Stimulated activated CD4-positive, alpha-beta T cell treated with anti-CD3 and anti-CD28 coated beads, Interleukin-15, amount 100 ng/mL, for 1 hour (primary cell): ENCODE measurements at places on chromosomes 1 and 21.

DNA sequence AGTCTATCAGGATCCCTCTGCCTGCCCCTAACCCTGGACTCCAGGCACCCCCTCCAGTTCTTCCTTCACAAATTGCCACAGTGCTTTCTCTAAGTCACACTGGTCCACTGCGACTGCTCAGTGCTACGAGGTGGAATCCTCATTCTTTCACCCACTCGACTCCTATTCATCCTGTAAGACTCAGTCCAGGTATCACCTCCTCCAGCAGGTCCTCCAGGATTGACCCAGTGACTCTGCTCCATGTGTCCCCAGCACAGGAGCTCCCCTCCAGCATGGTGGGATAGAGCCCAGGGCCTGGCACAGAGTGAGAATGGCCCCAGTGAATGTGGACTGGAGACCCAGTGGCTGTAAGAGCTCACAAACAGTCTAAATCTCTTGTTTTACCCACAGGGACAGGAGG lies 45.5 kb upstream of the WNT4 start:
- no peak for DNase-seq

DNA sequence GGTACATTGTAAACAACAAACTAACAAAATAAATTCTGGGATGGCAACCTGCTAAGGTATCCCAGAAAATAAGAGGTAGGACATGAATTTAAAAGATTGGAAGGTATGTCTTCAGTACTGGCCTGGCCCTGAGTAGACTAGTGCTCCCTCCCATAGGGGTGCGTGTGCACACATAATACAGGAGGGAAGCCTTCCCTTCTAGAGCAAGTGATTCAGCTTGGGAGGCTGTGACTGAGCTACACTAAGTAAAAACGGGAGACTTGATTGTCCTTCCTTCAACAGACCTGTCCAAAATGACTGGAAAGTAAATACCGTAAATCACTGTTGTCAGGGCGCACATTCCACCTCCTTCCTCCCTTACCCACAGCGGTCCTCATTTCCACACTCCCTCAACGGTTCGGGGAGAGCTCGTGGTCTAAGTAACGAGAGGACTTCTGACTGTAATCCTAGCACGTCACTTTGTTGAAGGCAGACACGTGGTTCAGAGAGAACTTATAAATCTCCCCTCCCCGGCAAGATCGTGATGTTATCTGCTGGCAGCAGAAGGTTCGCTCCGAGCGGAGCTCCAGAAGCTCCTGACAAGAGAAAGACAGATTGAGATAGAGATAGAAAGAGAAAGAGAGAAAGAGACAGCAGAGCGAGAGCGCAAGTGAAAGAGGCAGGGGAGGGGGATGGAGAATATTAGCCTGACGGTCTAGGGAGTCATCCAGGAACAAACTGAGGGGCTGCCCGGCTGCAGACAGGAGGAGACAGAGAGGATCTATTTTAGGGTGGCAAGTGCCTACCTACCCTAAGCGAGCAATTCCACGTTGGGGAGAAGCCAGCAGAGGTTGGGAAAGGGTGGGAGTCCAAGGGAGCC lies at the start of gene TGFB2:
Gene TGFB2 (plus strand): TSS at position 523 of the 859 bp plus-strand sequence. CDS start 1,366 bp downstream, outside the sequence.
- no peak for DNase-seq

- no peak for DNase-seq
Measured at GRCh38 chr1:198102454-198102827, 54.4 kb upstream of the NEK7 start.

GRCh38 chr1:9253004-9253403 lies 18.4 kb downstream of the H6PD start:
- DNase-seq = no peak

GRCh38 chr1:229431284-229432115 lies 2.4 kb downstream of the ACTA1 start:
- no peak for DNase-seq
